AG08395 (cell line): ENCODE measurements at places on chromosomes 4 and X.
A peak's percentile ranks its signal among the peaks of the same experiment; 100 is the strongest.

- DNase-seq = peak; percentile 38
Observed at GRCh38 chrX:119686087-119686691, 6.8 kb downstream of the SEPTIN6 start.

DNA sequence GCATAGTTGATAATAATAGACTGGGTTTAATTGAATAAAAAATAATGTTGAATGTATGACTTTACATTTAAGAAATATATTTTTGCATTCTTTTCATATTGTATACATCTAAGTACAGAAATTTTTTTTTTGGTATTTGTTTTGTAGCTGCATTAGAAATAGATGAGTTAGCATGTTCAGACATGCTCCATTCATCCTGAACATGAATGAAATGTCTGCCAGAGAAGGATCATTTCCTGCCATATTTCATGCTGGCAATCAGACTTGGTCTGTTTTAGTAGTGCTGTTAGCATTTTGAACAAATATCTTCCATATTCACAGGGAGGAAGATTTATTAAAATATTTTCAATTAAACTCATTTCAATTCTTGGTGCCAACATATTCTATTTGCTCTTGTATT is 98.9 kb downstream of the FRMPD4 start:
- DNase-seq = no peak

GRCh38 chr4:188778905-188779304 is 639.7 kb downstream of the TRIML1 start:
- DNase-seq = peak; percentile 13

DNA sequence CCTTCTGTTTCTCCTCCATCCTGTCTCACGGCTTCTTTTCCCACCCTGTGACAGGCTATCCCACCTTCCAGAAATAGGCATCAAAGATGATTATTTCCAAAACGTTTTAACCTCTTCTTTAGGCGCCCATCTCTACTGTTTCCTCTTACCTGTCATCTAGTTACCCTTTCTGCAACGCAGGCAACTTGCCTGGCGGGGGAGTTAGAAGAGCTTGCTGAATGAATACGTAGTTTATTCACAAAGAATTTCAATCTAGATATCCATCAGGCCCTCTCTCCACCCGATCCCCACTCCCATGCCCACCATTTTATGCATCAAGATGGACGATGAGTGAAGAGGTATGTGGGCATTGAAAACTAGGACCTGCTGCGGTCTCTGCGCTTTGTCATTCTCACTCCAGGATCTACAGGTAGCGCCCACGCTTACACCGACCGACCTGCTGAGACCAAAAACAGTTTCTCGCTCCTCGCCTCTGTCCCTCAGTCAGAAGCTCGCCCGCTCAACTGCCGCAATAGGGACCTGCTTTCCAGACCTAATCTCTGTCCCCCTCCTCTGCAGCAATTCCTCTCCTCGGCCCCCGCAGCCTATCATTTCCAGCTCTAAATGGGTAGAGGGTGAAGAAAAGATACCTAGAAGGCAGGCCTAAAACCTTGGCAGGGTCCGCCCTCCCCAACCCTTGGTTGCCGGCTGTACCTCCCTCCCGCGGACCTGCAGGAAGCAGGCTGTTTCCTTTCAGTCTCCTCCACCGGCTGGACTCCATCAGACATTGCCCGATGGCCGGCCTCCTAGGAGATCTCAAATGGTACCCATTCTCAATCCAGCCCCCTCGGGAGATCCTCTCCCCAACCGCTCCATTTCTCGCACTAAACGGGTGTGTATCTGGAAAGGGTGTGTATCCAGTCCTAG is 624 bp downstream of the BEX5 start:
- DNase-seq = no peak

DNA sequence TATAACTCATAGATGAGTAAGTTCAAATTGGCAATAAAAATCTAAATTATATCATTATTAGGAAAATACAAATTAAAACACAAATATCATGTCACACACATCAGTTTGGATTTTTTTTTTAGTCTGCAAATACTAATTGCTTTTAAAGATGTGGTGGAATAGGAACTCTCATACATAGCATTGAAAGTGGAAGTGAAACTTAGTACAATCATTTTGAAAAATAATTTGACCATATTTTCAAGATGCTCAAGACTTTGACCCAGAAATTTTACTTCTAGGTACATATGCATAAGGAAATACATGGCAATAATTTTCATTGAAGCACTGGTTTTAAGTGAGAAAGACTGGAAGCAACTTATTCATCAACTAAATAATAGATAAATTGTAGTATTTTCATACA is 147.5 kb upstream of the SMIM31 start:
- DNase-seq = no peak

- no peak for DNase-seq
Observed at GRCh38 chrX:29468911-29469494, 746.4 kb upstream of the MAGEB2 start.

- DNase-seq = no peak
Observed at GRCh38 chr4:15673337-15673736, 8.3 kb upstream of the FAM200B start.

- no peak for DNase-seq
Observed at GRCh38 chr4:99762728-99763127, 53.9 kb upstream of the DAPP1 start.

DNA sequence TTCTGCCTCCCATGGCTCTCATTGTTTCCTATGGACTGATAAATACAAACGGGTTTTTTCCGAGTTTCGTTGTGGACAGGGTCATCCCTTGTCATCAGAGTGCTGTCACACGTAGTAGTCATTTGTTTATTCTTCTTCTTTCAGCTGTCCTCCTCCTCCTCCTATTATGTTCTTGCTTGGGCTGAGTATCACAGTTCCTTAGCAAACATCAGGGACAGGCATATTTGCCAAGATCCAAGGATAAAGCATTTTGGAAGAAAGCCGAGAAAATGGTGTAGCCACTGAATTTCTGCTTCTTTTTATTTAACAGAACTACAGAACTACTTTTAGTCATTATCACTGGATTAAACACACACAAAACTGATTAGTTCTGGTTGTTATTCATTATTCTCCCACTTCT is 167.9 kb downstream of the MAML3 start:
- no peak for DNase-seq

DNA sequence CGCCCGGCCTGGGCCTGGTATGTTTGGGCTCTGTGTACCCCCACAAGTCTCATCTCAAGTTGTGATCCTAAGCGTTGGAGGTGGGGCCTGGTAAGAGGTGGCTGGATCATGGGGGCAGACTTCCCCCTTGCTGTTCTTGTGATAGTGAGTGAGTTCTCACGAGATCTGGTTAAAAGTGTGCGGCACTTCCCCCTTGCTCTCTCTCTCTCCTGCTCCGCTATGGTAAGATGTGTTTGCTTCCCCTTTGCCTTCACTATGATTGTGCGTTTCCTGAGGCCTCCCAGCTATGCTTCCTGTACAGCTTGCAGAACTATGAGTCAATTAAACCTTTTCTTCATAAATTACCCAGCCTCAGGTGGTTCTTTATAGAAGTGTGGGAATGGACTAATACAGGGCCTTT is 53.0 kb downstream of the CHST7 start:
- DNase-seq = no peak

DNA sequence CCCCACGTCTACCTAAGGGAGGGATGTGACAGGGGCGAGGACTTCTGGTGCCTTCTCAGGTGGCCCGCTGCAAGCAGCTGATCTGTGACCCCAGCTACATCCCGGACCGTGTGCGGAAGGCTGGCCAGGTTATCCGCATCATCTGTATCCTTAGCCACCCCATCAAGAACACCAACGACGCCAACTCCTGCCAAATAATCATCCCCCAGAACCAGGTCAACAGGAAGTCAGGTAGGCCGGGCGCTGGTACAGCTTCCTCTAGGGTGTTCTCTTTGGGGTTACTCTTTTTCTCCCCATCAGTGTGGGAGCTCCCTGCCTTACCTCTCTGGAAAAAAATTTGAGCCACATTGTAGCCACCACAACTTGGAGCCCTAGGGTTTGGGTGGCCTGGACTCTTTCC is 2.4 kb upstream of the FAM50A start:
- no peak for DNase-seq

DNA sequence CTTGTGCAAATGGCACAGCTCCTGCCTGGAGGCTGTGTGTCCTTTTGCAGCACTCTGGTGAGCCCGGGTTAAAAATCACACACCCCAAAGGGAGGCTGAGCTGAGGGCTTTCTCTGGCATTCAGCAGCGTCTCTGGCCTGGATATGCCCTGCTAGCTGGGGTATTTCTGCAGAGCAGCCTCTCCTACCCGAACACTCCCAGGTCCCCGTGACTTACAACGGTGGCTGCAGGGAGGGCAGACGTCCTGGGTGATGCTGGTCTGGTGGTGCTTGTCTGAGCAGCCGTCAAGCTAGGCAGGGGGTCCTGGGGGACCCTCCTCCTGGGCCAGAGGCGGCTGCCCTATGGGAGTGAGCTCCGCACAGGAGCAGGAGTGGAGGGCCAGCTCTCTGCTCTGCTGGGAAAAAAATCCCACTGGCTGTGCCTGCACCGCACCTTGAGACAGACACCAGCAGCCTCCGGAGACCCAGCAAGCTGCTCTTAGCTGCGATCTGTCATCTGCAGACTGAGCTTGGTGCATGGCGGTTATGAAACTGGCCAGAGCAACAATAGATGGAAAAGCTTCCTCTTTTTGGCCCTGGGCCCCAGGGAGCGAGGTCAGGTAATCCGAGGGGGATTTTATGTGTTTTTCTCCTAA is 41.3 kb upstream of the ASMTL start:
- no peak for DNase-seq

DNA sequence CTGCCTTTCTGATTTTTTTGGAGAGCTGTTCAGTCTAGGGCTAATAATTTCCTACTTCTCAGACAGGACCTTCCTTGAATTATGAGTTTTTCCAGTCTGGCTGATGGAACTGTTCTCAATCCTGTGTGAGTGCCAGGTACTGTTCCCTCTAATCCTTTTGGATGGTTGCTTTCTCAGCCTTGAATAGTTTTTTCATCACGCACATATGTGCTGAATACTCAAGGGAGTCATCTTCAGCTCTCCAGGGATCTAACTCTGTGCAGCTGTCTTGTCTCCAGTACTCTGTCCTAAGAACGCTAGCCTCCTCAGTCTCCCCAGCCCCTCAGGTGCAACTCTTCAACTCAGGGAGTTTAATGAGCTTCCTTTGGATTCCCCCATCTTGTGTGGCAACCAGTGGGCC is 93.2 kb downstream of the GASK1B start:
- peak; percentile 12 for DNase-seq

- no peak for DNase-seq
Observed at GRCh38 chr4:38837849-38838248, 18.8 kb downstream of the TLR6 start.

- no peak for DNase-seq
Observed at GRCh38 chr4:141009931-141010330, 123.3 kb downstream of the RNF150 start.

DNA sequence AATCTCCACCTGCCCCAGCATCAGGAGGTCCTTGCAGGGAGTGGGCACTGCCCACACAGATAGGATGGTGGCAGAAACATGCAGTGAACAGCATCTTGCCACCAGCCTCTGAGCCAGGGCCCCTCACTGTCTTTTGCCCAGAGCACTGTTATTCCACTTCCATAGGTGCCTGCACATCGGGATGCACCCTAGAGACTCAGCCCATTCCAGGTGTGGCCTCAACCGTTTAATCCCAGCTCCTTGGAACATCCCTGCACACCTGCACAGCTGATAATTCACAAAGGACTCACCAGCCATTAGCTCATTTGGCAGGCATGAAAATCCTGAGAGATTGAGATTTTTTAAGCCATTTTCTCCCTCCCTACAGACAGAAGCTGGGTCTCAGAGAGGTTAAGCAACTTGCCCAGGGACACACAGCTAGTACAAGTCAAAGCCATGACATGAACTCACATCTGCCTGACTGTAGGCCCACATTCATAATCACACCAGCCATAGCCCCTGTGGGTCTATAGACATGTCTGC is 116.3 kb downstream of the EFNB1 start:
- DNase-seq = peak; percentile 1

DNA sequence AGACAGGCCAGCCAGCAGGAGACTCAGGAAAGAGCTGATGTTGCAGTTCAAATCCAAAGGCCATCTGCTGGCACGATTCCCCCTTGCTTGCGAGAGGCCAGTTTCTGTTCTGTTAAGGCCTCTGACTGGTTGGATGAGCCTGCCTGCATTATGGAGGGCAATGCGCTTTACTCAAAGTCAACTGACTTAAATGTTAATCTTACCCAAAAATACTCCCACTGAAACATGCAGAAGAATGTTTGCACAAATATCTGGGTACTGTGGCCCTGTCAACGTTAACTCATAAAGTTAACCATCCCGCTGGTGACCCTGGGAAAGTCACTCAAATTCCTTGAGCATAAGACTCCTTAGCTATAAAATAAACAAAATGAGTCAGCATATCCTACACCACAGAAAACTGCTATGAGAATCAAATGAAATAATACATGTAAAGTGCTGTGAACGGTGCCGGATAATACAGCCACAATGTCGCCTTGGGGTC is 326.4 kb downstream of the EVC2 start:
- DNase-seq = peak; percentile 20

DNA sequence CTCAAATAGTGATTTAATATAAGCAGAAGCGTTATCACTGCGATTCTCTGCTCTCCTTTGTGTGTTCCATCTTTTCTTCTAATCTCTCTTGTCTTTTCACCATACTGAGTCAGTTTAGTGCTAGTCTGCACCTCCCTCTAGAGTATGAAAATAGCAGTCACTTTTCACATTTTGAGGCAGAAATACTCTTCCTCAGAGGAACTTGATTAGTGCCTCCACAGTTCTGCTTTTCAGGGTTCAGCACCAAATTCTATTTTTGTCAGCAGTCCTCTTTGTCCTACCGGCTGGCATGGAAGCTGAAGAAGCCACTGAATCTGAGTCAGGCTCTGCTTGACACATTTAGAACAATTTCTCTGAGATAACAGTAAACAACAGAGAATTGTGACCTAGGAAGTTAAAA is 49.7 kb upstream of the ANKRD17 start:
- peak; percentile 24 for DNase-seq

- DNase-seq = no peak
Observed at GRCh38 chr4:41510179-41510578, 27.8 kb upstream of the LIMCH1 start.

GRCh38 chr4:184355111-184355604 is 119.2 kb downstream of the IRF2 start:
- DNase-seq = peak; percentile 79

- peak; percentile 58 for DNase-seq
Observed at GRCh38 chr4:146957237-146957636, 11.6 kb upstream of the TTC29 start.

GRCh38 chr4:136741468-136741867 is 790.8 kb downstream of the PCDH18 start:
- DNase-seq = no peak

DNA sequence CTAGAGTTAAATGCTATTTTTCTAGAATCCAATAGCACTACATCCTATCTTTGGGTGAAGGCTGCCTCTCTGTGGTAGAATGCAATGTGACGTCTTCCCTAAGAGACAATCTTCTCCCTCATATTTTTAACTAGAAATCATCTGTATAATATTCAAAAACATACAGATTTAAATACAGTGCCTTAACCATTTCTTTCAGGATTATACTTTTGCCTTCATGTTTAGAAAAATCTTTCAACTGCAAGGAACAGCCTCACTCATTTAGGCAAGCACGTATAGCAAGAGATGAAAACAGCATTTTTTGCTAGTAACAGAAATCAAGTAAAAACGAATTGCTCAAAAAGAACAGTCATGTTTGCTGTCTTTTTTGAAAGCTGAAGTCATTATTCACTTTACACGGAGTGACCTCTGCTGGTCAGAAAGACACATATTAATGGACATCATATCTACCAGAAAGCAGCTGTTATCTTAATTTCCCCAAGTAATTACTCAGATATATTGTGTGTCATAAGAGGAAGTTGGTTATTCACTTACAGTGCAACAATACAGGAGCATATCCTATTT is 422.3 kb downstream of the STPG2 start:
- DNase-seq = no peak
